Stimulated activated CD8-positive, alpha-beta memory T cell treated with anti-CD3 and anti-CD28 coated beads, Interleukin-15, amount 100 ng/mL, for 48 hours (primary cell): ENCODE measurements at places on chromosomes 3 and 15.

DNA sequence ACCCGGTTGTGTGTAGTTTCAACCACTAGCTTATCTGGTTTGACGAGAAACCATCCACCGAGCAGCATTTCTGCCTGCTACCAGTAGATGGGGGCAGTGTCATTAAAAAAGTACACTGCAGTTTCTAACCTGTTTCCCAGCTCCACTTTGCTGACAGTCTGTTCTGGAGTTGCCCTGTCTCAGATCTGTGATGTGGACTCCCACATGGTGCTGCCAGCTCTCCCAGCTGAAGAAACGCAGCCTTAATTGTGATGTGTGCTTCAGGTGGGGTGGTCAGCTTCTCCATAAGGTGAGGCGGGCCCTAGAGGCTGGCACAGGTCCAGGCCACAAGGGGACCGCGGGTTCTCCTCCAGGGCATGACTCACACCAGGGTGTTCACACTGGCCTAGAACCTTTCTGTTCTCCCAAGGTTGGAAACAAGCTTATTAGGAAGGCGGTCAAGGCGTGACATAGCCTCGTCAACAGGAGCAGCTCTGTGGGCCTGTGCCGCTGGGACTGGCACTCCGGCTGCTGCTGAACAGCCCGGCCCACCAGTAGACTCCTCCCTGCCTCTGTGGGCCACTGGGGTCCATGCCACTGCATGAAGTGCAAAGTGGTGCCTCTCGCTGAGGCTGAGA is 2.9 kb upstream of the FAM43A start:
- peak; percentile 51 for DNase-seq

GRCh38 chr15:100939791-100940190 is 20.6 kb downstream of the LRRK1 start:
- no peak for DNase-seq

DNA sequence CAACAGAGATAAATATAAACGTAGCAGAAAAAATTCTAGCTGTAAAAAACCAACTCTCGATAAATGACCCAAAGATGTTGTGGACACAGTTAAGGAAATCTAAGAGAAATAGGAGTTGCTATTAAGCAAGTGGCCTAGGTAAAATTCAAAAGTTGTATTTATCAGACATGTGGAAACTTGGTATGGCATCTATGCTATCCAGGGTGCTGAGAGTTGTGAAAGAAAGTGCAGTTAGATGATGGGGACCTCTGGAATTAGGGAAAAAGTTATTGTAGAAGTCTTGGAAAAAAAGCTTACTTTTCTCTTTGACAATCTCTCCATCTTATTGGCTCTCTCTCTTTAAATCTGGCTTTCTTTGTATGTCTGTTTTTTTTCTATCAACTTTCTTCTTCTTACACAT is 1090.9 kb downstream of the TBL1XR1 start:
- no peak for DNase-seq

DNA sequence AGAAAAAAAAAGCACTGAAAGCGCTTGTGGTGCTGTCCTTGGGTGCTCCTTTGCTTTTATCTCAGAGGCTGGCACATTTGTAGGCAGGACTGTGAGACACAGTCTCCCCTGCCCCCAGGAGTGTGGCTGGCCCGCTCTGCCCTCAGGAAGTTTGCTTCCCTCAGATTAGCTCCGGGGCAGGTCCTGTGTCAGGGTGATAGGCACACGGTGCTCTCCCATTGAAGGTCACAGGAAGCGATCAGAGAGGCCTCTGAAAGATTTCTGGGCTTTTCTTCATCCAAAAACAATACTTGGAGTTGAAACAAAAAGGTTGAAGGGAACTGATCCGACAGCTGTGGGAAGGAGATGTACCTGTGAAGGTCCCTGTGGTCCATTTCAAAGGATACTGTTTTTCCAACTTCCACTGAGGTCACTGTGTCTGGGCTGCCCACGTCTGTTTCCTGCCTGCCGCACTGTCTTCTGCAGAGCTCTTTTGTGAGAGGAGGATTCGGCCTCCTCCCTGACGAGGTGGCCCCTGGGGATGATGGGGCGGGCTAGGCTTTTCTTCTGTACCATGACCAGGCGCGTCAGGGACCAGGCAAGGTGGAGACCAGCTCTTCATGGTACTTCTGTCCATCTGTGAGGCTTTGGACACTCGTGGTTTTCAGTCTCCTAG is 330.5 kb upstream of the CTDSPL start:
- DNase-seq = no peak

- no peak for DNase-seq
Measured at GRCh38 chr15:78211189-78211921, 23.0 kb downstream of the ACSBG1 start.

- no peak for DNase-seq
Measured at GRCh38 chr3:119779731-119780383, 2.0 kb upstream of the NR1I2 start.

DNA sequence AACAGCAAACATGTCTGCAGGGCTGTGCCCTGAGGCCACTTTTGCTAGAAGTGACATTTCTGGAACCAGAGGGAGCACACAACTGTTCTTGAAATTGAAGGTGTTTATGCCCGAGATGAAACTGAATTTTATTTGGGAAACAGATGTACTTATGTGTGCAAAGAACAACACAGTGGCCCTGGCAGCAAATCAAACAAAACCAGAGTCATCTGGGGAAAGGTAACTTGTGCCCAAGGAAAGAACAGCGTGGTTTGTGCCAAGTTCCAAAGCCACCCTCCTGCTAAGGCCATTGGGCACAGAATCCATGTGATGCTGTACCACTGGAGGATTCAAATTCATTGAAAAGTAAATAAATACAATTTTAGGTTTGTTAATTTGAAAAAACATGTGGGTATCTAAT is 31.2 kb upstream of the RARRES1 start:
- no peak for DNase-seq
